ENCODE measurements at places on chromosomes 13 and 19. TPM values are rescaled to one million over a fixed set of nuclear protein-coding genes. Genes with fewer than 3 reads are reported as not detected.

The EPSTI1 gene
- total RNA-seq = 1.3 TPM

GRCh38 chr13:113451951-113452421, 1.3 kb downstream of the ADPRHL1 start:
- no peak for DNase-seq

- peak; percentile 5 for DNase-seq
Observed at GRCh38 chr13:105139380-105140285, 1395.8 kb downstream of the EFNB2 start.

The TMEM145 gene
- total RNA-seq = not detected

The COL4A1 gene
- total RNA-seq = 1,068 TPM

DNA sequence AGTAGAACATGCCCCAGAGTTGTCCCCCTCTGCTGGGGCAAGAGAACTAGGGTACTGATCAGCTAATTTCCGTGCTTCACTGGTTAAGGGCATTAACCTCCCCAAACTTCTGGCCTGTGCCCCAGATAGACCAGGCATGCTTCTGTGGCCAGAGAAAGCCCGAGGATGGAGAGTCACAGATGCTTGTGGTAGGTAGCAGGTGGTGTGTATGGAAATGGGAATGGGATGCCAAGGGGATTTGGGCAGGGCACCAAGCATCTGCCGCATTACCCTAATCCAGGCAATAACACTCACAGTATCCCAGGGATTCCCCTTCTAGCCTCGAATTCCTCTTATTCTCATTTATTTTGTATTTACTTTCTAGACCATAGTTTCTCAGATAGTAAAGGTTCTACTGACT, 124.8 kb upstream of the KLF12 start:
- DNase-seq = no peak

DNA sequence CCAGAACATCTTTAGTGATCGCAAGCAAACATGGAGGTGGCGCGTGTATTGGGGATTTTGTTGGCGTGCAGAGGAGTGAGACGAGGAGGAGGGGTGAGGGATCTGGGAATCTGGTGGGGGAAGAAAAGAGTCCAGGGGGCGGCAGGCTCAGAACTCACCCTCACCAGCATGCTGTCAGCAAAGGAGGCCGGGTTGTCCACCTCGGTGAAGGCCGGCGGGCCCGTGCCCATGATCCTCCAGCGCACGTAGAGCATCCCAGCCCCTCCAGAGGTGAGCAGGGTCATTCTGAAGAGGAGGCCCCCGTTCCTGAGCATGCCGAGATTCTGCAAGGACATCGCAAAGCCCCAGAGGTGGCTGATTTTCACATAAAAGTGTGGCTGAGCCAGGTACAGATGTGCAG, 37.2 kb downstream of the TMTC4 start:
- DNase-seq = no peak

DNA sequence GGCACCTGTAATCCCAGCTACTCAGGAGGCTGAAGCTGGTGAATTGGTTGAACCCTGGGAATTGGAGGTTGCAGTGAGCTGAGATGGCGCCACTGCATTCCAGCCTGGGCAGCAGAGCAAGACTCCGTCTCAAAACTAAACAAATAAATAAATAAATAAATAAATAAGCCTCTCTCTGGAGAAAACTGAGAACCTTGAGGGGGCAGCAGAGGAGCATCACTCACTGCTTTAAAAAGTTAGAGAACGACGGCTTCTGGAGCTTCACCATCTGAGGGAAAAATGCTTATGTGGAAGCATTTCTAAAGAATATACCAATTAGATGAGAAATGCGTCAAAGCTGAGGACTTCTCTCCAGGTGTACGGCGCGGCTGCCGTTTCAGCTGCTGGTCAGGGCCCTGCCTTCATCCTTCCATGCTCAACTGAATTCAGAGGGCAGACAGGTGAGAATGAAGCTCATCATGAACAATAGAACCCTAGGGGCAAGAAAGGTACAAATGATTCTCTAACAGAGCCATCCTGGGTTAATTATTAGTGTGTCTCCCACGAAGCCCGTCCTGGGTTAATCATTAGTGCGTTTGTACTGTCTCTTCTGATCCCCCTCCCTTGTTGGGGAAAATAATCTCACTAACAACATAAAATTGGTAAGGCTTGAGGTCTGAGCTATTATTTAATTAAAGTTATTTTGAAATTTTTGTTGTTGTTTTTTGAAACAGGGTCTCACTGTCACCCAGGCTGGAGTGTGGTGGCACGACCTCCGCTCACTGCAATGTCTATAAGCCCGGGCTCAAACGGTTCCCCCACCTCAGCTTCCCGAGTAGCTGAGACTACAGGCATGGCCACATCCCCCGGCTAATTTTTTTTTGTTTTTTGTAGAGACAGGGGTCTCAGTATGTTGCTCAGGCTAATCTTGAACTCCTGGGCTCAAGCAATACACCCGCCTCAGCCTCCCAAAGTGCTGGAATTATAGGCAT, 80.1 kb downstream of the IPO5 start:
- peak; percentile 29 for DNase-seq

The ZNF586 gene
- 8.5 TPM for total RNA-seq

The LILRB1 gene
- not detected for total RNA-seq

DNA sequence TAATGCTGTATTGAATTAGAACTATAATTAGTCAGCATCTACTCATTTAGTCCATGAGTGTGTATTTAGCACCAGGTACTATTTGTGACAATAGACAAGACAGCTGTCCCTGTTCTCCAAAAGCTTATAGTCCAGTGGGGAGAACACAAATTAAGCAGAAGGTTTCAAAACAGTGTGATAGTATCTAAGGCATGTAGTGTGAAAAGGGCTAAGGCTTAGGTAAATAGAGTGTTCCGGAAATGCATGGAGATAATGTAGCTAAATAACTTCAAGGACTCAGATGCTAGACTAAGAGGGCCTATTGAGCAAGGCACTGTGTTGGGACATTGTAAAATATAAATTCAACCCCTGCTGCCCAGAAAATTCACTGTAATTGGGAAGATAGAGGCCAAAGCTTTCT, 144.1 kb upstream of the MIR17HG start:
- no peak for DNase-seq

The PEG3 gene
- 1.6 TPM for total RNA-seq

The PSG7 gene
- total RNA-seq = not detected

The EXOC3L2 gene
- total RNA-seq = 0.44 TPM

The IGLON5 gene
- not detected for total RNA-seq

The GARIN5A gene
- total RNA-seq = 0.20 TPM

All from lung microvascular endothelial cell (primary cell).